CD8-positive, alpha-beta memory T cell (primary cell): ENCODE measurements at places on chromosomes 7 and 10. TPM values are rescaled to one million over a fixed set of nuclear protein-coding genes. Genes with fewer than 3 reads are reported as not detected.

GRCh38 chr7:37675749-37676148 lies 7.8 kb upstream of the GPR141 start:
- H3K36me3 ChIP-seq, result no peaks in the 10 kb centered on the region
- no peaks in the 10 kb centered on the region for H3K4me1 ChIP-seq
- DNase-seq, result no peak
- H3K27me3 ChIP-seq, result no peaks in the 10 kb centered on the region
- H3K27ac ChIP-seq, result no peak overlapping the region
- no peak overlapping the region for H3K4me3 ChIP-seq

The SPDYE11 gene
- total RNA-seq, result not detected

DNA sequence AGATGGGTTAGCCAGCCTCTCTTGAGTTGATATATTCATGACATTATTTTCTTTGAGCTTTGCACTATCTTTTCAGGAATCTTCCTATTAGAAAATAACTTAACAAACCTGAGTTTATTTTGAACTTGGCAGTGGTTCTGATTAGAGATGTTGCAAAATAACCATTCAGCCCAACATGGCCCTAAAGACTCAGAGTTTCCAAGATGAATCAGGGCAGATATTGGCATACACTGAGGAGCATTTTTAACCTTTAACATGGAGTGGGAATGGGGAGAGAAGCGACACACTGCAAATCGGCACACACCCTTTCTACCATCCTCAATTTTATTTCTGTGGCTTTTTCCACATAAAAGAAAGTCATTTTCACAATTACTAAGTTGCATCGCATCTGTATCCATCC lies 190.8 kb downstream of the TRIL start:
- no peak for DNase-seq
- H3K27ac ChIP-seq, result no peak overlapping the region
- H3K4me3 ChIP-seq, result no peak overlapping the region
- H3K36me3 ChIP-seq, result no peaks in the 10 kb centered on the region
- no peaks in the 10 kb centered on the region for H3K27me3 ChIP-seq

The STEAP1B gene
- 0.20 TPM for total RNA-seq

DNA sequence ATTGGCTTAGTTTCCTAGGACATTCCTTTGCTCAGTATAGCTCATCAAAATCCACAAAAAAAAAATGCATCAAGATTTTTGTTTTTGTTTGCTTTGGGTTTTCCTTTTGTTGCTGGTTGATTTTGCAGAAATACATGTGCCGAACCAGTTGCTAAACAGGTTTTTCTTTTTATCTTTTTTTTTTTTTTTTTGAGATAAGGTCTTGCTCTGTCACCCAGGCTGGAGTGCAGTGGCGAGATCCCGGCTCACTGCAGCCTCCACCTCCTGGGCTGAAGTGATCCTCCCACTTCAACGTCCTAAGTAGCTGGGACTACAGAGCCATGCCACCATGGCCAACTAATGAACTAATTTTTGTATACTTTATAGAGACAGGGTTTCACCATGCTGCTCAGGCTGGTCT lies 8.3 kb downstream of the CSTF2T start:
- no peak overlapping the region for H3K4me3 ChIP-seq
- no peak for DNase-seq
- peaks cover 22% of the 10 kb centered on the region for H3K4me1 ChIP-seq
- no peaks in the 10 kb centered on the region for H3K36me3 ChIP-seq
- no peaks in the 10 kb centered on the region for H3K27me3 ChIP-seq
- H3K27ac ChIP-seq, result no peak overlapping the region

The SLC16A12 gene
- not detected for total RNA-seq

The SLC26A5 gene
- not detected for total RNA-seq

The CYP17A1 gene
- total RNA-seq, result not detected

GRCh38 chr10:50653758-50654157 lies 30.0 kb upstream of the SGMS1 start:
- no peak overlapping the region for H3K27ac ChIP-seq
- H3K27me3 ChIP-seq, result no peaks in the 10 kb centered on the region
- H3K36me3 ChIP-seq, result no peaks in the 10 kb centered on the region
- no peak overlapping the region for H3K4me3 ChIP-seq
- H3K4me1 ChIP-seq, result peaks cover 13% of the 10 kb centered on the region
- no peak for DNase-seq

The UBE2D1 gene
- 16.6 TPM for total RNA-seq

The GPR26 gene
- not detected for total RNA-seq

The CALML3 gene
- not detected for total RNA-seq

The RADIL gene
- 0.04 TPM for total RNA-seq

The AASS gene
- total RNA-seq, result 1.6 TPM

DNA sequence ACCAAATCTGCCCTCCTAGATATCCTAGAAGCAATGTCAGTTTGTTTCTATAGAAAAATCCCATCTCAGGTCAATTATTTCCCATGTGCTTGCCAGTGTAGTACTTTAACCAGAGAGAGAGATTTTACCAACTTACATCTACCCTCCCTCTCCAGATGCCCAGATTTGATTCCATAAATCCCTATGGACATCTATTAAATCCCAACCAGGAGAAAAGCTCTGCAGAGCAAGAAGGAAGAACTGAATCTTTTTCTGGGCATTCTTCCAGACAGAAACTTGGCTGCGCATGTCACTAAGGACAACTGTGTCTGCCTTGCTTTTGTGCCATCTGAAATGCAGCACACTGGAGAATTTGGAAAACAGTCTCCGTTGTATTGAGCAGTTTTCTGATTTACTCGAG lies 597.6 kb downstream of the SORCS1 start:
- H3K4me3 ChIP-seq, result no peak overlapping the region
- no peaks in the 10 kb centered on the region for H3K4me1 ChIP-seq
- no peaks in the 10 kb centered on the region for H3K27me3 ChIP-seq
- H3K27ac ChIP-seq, result no peak overlapping the region

DNA sequence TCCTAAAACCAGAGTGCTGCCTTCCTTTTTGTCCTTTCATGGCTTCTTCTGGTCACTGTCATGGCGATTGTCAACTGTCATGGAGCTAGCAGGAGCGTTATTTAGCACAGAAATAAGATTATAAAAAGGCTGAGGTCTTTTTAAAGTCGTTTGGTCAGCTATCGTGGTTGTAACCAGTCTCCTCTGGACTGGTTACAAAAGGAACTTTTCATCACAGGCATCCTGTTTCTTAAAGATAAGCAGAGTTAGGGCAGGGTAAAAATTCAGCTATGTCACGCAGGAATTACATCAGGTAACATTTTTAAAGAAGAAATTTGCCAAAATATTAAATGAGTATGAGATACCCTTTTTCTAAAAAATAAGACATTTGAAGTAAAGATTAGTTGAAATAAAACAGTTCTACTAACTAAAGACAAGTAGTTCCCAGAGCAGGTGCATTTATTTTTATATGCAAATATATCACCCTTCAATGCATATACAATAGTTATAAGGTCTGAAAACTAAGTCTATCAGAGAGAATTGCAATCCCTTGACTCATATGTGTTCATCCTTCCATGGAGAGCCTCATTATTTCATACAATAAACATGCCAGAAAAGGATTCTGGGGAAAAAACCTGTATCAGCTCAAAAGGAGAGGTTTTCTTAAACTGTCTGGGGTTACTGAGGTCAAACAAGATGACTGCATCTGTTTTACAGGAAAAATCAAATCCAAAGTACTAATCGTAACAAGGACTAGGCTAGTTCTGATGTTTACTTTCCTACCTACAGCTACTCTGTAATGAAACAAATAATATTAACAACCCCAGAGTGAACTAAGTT lies 20.9 kb downstream of the FAM24A start:
- DNase-seq, result no peak
- H3K4me1 ChIP-seq, result no peaks in the 10 kb centered on the region
- H3K27ac ChIP-seq, result peak overlapping the region; percentile 57
- no peak overlapping the region for H3K4me3 ChIP-seq
- H3K27me3 ChIP-seq, result no peaks in the 10 kb centered on the region
- H3K36me3 ChIP-seq, result no peaks in the 10 kb centered on the region

DNA sequence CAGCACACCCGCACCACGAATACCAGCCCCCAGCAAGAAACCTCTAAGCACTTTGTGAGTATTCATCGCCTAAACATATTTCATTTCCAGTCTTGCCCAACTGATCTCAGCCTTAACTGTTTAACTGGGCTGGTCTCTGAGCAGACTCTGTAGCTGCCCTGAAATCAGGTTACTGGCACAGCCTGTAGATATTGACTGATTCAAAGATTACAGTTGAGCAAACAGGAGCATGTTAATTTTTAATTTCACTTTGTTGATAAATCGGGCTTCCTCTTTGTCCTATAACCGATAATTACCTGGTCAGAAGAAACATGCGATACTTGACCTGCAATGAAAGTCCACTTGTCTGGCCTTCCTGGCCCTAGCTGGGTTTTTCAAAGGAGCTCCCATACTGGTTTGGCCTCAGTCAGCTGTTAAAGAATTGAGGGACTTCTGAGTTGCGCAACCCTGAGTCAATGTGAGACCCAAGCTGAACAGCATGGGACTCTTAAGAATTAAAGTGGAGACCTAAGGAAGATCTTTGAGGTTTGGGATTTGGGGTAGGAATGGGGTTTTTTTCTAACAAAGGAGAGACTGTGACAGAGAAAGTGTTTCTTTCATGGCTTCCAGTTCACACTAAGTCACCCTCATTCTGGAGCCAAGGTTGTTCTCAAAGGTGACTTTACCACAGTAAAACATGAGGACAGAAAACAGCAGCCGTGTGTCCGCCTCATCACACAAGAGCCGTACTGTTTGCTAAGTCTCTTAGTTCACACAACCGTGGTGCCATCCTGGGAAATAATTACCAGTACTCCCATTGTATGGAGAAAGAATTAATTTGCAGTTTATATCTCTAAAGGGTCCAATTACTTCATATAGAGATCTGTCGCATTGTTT lies 75.9 kb downstream of the PPP1R3C start:
- H3K27me3 ChIP-seq, result no peaks in the 10 kb centered on the region
- H3K4me3 ChIP-seq, result no peak overlapping the region
- no peaks in the 10 kb centered on the region for H3K4me1 ChIP-seq
- no peak overlapping the region for H3K27ac ChIP-seq
- no peaks in the 10 kb centered on the region for H3K36me3 ChIP-seq
- no peak for DNase-seq

The ALOX5 gene
- 0.77 TPM for total RNA-seq

The COL26A1 gene
- not detected for total RNA-seq

The IKZF5 gene
- 20.3 TPM for total RNA-seq
